ENCODE measurements at places on chromosomes 7 and 10.

GRCh38 chr10:8416192-8416701 lies 361.8 kb downstream of the GATA3 start:
- DNase-seq, result no peak

GRCh38 chr10:1169981-1170866 lies 114.0 kb downstream of the WDR37 start:
- no peak for DNase-seq

DNA sequence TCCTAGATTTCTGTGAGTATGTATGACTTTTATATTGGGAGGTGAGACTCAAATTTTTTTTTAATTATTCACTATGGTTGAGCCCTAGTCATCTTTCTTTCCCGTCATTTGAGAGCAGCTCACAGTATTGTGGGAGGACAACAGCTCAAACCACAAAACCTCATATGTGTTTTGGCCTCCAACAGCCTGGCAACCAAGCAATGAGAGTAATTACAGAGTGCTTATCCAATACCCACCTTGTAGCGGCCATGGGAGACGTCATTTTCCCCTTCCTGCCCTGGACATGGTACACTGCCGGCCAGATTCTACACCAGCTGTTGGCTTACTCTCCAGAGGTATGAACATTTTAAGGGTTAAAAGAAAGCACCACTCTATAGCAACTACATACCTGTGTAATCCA lies 49.1 kb downstream of the DOCK4 start:
- DNase-seq, result peak; percentile 52

DNA sequence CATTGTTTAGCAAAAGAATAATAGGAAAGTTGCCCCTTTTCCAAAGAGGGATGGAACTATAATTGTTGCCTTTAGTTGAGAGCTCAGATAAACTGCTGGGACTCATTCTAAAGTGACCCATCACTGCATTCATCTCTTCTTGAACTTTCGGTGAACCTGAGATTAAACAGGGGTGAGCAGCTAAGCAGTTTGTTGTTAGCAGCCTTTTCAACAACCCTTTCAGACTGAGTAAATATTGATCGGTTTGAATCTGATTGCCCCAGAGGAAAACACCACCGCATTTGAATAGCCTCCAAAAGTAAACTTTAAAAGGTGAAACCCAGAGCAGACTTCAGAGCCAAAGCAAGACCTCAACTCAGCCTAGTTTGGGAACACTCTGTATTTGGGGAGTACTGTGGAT lies 4.7 kb downstream of the HOXA1 start:
- no peak for DNase-seq

GRCh38 chr7:21125297-21125696 lies 302.6 kb upstream of the SP4 start:
- no peak for DNase-seq

DNA sequence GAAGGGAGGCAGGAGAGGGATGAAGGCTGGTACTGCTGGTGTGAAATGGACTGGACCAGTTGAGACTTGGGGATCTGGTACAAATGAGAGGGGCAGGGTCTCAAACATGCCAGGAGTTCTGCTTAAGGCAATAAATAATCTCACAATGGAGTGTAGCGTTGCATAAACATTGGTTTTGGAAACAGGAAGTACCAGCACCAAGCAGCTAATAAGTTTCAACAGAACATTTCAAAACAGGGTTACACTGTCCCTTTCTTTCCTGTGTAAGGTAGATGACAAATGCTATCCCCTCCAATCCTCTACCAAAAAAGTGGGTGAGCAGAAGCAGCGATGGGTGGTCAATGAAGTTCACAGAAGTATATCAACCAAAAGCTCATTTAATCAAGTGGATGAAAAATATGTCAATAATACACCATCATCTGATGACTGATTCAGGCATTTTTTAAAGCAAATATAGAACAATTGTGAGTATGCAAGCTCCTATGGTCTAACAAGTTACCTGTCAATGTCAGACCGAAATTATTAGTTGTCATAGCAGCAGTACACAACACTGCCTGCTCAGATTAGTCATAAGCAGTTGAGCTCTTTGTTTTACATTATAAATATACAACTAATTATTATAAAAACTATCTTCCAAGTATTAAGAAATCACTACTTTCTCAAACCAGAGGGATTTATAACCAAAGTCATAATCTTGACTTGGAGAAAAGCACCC lies 220.0 kb downstream of the FAM107B start:
- peak; percentile 28 for DNase-seq

DNA sequence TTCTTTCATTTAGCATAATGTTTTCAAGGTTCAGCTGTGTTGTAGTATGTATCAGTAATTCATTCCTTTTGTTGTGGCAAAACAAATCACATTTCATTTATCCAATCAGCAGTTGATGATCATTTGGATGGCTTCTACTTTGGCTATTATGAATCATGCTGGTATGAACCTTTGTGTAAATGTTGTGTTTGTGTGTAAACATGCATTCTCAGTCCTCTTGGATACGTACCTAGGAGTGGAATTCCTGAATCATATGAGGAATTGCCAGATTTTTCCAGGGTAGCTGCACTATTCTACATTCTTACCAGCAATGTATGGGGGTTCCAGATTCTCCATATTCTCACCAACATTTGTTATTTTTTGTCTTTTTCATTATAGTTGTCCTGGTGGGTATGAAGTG lies 578.5 kb upstream of the MKI67 start:
- DNase-seq, result no peak

DNA sequence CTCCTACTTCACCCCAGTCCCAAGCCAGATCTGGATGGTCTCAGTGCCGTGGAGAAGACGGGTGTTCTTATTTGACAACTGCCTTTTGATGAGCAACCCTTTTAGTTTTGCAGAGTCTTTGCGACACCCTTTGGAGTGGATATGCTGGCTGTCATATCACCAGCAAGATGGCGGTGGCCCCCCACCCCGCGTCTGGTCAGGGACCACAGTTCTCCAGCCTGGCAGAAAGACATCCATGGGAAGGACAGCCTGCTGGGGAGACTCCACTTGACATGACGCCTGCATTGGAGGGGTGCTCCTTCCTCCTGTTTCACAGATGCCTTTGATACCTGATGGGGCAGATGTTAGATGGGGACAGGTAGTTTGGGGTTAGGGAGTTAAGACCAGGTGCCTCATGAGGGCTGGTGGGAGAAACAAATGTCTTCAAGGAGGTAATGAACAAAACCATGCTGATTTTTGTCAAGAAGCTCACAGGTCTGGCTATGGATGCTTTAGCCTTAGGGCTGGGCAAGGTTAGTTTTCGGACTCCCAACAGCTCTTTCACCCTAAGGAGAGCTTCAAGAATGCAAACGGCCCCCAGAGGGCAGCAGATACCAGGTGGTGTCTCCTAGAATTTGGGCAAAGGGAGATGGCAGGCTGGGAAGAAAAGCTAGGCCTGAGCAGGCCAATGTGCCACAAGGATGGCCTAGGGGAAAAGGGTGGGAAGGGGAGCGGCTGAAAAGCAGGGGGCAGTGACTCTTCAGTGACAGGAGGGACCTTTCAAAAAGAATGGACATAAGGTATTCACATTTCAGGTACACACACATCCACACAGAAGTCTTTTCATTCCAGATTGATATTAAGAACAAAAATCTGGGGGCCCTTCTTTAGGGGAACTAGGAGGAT lies 95.2 kb downstream of the CLEC2L start:
- peak; percentile 26 for DNase-seq

DNA sequence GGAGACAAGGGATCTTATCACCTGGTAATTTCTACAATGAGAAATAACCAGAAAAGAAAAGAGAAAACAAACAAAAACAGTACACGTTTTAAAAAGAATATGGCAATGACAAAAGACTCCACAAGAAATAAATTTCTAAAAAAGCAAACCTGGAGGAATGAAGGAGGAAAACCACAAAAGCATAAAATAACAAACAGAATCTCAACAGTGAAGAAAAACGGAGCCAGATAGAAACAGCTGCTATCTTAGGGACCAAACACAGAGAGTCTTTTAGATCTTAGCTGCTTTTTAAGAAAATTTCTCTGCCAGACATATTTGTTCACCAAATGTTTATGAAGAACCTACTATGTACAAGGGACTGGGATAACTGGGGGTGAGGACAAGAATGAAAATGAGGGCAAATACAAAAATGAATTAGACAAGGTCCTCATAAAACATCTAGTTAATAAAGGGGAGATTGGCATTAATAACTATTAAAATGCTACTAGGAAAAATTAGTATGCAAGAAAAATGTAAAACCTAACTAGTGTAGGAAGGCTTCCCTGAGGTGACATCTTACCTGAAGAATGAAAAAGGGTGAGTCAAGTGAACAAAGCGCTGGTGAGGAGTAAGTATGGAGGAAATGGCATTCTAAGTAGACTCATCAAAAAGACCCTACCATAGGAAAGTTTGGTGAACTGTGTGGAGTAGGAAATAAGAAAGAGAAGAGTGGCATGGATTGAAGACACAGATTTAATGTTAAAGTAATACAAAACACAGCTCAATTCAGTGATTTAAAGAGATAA lies 34.3 kb downstream of the WASL start:
- DNase-seq, result no peak

DNA sequence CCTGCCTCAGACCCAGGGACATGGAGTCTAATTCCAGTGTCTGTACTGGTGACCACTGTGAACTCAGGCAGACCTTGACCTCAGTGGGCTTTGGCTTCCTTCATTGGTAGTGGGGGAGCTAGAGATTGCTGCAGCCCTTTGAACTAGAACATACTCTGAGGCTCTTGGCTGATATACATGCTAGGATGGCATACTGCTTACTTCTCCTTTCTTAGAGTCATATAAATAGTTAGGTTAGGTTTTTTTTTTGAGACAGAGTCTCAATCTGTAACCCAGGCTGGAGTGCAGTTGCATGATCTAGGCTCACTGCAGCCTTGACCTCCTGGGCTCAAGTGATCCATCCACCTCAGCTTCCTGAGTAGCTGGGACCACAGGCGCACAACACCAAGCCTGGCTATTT lies 49.7 kb downstream of the TMEM178B start:
- DNase-seq, result no peak

- DNase-seq, result peak; percentile 16
Observed at GRCh38 chr7:30995536-30995935, 31.8 kb downstream of the GHRHR start.

GRCh38 chr7:87267239-87267900 lies 47.8 kb upstream of the TMEM243 start:
- DNase-seq, result no peak

DNA sequence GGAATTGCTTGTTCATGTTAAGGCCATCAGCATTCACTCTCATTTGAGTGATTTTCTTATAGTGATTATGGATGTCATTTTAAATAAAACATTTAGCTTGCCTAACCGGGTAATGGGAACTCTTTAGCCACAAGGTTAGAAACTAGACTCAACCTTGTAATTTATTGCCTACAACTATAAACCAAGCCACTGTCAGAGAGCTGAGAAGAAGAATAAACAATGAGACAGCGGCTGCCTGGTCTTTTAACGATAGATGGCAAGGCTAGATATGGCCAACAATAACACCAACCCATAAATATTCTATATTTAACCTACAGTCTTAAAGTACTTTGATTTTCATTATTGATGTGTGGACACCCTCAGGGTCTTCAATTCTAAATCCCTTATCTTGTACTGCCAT lies 27.8 kb upstream of the INHBA start:
- no peak for DNase-seq

DNA sequence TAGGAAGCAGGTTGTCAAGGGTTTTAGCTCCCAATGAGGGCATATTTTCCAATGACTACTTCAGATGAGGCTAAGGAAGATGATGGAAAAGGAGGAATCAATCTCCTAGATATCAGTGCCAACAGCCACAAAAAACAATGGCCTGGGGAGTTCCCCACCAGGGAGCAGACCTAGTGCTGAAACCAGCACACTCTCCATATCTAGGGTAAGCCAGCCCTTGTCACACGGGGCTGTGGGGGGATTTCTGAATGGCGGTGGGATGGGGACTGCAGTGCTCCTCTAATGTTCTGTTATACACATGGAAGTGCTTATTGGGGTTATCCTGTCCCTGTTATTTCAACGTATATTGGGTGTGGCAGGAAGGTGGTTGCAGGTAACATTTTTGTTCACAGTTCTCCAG lies 18.5 kb downstream of the EPC1 start:
- DNase-seq, result no peak

- peak; percentile 90 for DNase-seq
Observed at GRCh38 chr7:108094933-108095710, 35.0 kb downstream of the LAMB4 start.

DNA sequence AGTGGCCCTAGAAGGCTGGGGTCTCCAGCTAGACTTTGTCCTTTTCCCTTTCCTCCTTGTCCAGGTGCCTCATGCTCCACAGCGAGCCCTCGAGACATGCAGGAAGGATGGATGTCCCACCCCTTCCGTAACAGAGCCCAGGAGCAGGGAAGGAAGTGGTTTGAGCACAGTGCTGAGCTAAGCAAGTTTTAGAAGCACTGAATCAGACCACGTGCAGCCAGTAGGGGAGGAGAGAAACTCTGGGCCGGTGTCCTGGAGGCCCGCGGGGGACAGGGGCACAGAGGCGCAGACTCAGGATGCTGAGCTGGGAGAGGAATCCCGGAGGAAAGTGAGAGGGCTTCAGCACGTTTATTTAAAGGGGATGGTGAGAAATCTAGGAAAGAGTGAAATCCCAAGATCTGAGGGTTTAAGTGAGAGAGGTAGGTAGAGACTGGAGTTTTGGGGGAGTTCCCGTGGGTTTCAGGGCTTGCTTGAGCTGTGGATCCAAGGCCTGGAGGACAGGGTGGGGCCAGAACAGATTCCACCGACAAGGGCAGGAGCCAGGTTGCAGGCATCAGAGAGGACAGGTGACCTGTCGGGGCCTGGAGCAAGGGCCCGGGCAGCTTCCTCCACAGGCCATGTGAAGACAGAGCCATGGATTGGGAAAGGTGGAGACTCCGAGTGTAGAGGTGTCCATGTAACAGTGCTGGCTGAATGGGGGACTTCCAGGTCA lies 4.4 kb upstream of the IRF5 start:
- DNase-seq, result no peak

- DNase-seq, result peak; percentile 18
Observed at GRCh38 chr10:182441-183201, 47.4 kb downstream of the ZMYND11 start.

DNA sequence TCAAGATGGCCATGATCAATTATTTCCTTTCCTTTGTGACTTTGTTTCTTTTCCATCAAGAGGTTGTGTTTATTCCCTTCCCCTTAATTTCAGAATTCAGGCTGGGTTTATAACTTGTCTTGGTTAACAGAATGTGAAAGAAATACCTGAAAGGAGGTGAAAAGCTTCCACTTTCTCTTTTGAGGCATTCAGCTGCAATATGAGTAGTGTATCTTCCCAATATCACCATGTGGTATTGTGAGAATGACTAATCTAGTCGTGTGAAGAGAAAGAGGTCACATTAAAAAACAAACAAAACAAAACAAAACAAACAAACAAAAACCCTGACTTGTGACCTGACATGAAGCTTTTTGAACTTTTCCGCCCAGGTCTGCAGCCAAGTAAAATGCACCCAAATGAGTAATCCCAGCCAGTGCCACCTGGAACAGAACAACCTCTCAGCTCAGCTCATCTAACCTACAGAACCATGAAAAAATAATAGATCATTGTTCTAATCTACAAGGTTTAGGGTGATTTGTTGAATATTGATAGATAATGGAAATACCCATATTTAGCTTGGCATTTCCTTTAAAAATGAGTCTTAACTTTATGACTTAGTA lies 70.8 kb upstream of the TEX47 start:
- DNase-seq, result no peak
